ENCODE measurements at places on chromosomes 16 and 17.

DNA sequence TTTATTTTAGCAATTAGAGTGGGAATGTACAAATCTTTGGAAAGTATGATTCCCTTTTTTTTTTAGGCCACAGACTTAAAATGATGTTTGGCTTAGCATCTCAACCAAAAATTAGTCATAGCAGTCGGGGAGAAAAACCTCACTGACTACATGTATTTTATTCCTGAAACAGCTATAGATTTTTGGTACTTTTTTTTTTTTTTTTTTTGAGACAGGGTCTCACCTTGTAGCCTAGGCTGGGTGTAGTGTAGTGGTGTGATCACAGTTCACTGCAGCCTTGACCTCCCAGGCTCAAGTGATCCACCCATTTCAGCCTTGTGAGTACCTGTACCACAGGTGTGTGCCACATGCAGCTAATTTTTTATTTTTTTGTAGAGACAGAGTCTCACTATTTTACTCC, 23.4 kb downstream of the RNFT1 start:
- no peak for DNase-seq

DNA sequence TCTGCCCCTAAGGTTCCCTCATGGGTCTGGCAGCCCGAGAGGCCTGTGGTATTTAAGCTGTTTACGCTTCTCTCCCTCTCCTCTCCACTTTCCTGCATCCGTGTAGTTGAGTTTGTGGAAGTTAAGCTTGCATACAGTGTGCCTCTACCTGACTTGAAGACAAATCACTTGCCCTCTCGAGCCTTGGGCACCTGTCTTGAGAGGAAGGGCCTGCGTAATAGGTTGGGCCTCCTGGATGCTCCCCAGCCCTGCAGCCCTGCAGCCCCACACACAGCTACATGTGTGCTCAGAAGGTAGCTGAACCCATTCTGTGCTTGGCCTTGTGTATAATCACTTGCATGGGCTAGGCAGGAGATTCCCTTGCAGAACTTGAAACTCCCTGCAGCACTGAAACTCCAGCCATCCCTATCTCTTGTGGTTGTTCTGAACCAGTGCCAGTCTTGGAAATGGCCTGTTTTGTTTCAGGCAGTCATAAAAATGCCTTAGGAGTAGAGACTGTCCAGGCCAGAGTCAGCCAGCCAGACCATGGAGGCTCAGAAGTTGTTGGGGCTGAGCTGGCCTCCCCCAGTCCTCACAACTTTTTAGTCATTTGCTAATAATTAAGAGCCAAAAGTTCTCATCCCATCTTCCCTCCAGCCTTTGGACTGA, 134.6 kb downstream of the CLEC16A start:
- no peak for DNase-seq

- no peak for DNase-seq
Observed at GRCh38 chr16:67429053-67429798, 1.7 kb upstream of the HSD11B2 start.

GRCh38 chr17:18182978-18183333, 672 bp upstream of the ALKBH5 start:
- DNase-seq, result peak; percentile 63

- no peak for DNase-seq
Observed at GRCh38 chr16:48542020-48542473, 67.9 kb downstream of the N4BP1 start.

DNA sequence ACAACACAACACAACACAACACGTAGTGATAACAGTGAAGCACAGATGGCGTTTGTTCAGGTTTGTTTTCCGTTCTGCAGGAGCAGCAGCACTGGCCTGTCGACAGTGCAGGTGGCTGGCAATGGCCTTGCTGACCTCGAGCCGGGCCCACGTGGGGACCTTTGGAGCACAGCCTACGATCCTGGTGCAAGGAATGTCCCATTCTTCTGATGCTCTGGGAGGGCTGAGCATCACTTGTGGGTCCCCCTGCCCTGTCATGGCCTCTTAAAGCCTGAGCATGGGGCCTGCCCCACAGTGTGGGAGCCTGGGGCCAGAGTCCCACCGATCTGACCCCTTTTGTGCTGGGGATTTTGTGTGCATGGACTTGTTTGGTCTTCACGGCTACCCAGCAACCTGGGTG, 6.8 kb downstream of the MAP2K3 start:
- DNase-seq, result no peak

Data from activated CD4-positive, alpha-beta T cell treated with anti-CD3 and anti-CD28 coated beads, Interleukin-2, amount 50 U/mL, for 24 hours (primary cell).